ENCODE measurements at places on chromosomes 3 and 15.

- DNase-seq, result no peak
Measured at GRCh38 chr3:48215466-48215865, 7.8 kb upstream of the CAMP start.

- DNase-seq, result no peak
Measured at GRCh38 chr3:32305361-32305876, 66.9 kb downstream of the CMTM8 start.

DNA sequence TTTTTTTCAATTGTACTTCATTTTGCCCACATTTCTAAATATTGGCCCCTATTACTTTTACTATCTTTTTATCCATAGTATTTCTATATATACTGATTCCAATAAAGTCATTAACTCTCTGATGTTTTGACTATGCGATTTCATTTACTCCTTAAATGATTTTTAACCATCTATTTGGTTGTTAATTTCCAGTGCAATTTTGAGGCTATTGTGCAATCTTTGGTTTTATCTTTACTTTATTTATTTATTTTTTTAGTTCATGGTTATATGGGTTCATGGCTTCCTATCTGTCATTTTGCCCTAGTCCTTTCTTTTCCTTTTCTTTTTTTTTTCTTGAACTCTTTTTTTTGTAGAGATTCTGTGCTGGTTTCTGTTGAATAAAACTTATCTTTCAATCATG lies 1408.0 kb upstream of the GBE1 start:
- DNase-seq, result no peak

GRCh38 chr3:14329116-14329830 lies 73.1 kb upstream of the SLC6A6 start:
- no peak for DNase-seq

DNA sequence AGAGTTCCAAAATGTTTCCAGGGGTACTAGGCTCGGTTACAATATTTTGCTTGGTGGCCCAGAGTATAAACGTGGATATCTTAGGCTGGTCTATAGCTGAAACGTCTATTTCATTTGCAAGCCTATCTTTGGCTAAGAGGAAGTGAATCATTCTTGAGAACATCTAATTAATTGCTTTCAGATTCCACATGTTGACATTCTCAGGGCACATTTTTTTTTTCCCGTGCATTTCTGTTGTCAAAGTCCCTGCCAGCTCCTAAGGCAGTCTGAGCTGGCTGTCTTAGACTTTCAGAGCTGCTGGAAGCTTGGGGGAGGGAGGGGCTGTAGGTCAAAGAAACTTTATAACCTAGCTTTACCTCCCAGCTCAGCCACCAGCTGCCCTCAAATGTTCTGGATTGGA lies 23.2 kb upstream of the LAMP3 start:
- no peak for DNase-seq
